Liver (tissue), 10 donors: ENCODE measurements at places on chromosomes 12 and 14.
A peak's percentile ranks its signal among the peaks of the same experiment; 100 is the strongest.

DNA sequence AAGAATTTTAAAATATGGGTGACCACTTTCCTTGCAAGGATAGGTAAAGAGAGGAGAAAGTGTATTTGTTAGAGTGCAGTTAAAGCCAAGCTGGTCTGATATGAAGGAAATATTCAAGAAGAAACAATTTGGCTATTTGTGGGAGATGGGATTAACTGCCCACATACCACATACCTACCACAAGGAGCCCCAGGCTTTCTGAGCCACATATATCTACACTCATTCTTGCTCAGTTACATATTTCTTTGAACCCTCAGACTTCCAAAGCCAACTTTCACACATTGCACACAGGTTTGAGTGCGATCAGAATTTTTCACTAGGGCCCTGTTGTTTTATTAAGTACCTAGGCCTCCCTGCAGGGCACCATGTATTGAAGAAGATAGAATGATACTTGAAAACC, 330.2 kb downstream of the ZFP36L1 start:
- no peak for DNase-seq

DNA sequence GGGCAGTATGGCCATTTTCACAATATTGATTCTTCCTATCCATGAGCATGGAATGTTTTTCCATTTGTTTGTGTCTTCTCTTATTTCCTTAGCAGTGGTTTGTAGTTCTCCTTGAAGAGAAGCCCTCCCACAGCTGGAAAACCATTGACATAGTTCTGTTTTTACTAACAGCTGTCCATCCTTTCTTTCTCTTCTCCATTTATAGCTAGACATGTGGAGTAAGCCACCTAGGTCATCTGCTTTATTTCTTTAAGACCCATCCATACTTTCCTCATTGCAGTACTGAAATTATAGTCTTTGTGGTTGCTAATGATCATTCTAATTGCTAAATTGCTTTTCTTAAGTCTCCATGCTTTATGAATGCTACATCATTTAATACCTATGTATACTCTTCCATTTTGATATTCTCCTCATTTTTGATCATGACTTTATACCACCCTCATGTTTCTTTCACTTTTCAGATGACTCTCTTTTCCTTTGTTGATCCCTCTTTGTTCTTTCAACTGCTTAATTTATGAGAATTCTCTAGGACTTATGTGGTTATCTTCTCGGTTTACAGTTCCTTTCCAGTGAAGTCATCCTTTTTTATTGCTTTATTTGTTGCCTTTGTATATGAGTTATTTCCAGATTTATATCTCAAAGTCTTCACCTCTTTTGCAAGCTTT, 114.2 kb downstream of the PCNX1 start:
- DNase-seq = no peak

- DNase-seq = no peak
These were observed 21.1 kb upstream of the PPP2R5E start for GRCh38 chr14:63564318-63564717.

DNA sequence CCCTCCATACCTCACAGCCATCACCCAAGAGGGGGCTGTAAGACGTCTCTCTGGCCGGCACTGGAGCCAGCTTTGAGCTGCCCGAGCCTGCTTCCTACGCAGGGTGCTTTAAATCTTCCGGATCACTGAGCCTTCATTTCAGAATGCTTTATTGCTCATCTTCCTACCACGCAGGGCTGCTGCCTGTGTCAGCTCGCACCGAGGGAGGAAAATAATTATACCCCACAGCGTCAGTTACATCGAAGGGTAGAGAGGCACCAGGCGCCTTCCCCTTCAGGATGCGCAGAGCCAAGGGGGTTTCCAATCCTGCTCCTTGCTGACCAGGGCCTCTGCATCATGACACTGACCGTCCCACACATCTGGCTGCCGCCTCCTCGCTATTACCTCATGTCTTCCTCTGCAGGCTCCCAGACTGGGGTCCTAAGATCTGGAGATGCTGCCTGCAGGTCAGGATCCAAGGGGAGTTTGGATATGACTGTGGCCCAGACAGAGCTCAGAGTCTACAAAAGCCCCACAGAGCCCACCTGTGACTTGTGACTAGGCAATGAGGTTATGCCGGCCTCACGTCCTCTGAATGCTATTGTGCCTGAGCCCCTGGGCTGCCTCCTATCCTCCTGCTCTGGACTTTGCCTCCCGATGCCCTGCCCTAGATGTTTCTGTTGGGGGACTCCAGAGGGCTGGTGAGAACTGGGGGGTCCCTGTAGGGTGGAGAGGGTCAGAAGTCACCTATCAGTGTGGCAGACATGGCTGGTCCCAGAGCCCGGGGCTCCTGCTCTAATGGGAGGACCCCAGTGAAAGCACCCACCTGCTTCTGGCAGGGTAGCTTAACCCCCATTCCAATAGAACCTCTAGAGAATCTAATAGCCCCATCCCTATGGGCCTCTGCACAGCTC, 220.3 kb upstream of the RTL1 start:
- peak; percentile 29 for DNase-seq

GRCh38 chr12:101552277-101552676, 42.5 kb upstream of the MYBPC1 start:
- no peak for DNase-seq

DNA sequence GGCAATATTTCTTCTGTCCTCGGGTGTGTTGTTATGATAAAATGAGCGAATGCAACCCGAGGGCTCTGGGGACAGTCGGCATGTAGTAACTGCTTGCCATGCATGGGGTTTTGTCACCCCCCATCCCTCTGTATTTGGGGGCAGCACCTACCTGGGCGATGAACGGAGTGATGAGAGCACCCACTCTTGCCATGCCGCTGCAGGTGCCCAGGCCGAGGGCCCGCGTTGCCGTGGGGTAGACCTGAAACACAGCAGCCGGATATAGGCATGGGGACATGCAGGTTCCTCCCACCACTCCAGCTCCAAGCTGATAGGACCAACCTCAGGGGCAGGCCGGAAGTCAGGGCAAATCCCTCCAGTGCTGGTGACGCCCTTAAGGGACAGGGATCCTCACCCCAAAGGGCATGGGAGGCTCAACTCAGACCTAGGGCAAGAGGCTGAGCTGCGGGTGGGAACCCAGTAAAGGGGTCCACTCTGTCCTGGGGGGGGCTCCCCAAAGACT, 35.8 kb downstream of the DAO start:
- DNase-seq = no peak
